ENCODE measurements at places on chromosomes 16 and 17.

DNA sequence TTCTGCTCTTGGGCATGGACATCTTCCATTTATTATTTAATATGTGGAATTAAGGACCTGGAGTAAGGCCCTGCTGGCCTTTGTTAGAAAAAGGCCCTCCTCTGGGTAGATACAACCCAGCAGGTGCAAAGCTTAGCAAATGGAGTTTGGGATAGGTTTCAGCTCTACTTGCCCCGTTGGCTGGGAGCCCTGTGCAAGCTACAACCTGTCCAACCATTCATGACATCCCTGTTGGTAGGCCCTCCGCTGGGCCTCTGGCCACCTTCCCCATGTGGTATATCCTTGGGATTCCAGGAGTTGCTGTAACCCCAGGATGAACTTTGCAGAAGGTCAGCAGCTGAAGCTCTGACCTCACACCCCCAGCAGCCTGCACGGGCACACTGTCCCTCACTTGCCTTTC is 6.4 kb downstream of the NGFR start:
- peak; percentile 27 for DNase-seq

DNA sequence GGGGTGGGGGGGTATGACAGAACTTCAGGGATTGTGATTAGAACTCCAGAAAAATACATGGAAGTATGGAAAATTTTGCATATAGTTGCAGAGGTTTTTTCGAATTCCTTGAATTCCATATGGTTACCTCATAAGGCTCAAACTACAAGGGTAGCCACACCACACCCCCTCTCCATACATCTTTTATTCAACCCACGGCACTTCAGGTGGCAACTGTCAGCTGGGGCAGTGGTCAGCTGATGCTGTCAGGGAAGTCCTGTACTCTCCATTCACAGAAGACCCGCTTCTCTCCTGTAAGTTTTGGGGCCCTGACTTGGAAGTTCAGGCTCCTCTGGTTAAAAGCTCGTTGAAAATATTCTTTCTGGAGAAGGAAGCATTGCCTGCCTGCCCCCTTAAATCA is 57.5 kb upstream of the CLEC19A start:
- DNase-seq = no peak

DNA sequence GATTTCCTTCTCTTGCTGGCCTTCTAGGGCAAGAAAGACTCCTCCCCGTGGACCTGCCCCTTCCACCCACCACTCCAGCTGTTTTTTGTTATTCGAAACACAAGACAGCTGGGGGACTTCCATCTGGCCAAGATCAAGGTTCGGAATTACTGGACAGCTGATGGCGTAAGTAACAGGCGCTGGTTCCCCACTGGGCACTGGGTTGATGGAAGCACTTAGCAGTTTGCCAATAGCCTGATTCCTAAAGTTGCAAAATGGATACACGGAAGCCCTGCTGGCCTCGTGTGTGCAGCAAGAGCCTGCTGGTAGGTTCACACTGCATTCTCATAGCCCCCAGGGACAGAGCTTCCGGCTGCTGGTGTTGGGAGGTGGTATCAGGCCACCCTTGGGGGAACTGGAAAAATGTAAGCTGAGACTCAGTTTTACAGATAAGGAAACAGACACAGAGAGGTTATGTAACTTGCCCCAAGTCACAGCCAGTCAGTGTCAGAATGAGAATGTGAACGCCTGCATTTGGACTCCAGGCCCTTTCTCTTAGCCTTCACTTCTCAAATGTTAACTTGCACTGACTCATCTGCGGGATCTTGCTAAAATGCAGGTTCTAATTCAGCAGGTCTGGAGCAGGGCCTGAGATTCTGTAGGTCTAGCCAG is 171.7 kb downstream of the KATNIP start:
- no peak for DNase-seq

DNA sequence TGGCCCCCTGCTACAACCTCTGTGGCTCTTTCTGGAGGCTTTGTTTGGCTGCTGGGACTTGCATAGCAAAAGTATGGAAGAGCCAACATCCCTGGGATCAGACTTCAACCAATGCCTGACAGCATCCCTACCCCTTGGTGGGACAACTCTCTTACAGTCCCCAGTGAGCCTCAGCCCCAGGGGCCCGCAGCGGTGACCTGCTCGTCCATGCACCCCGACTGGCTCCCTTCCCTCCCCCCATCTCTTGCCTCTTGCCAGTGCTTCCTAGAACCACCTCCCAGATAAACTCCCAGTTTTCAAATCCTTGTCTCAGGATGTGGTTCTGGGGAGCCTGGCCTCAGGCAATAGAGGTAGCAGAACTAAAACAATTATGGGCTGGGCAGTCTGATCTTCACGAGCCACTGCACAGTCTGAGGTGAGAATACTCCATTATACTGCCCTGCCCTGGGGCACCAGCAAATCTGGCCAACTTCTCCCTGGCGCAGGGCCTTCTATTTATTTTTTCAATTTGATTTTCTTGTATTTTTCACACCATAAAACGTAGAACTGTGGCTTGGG is 86.6 kb upstream of the BRD7 start:
- DNase-seq = no peak

Measured in T47D (cell line).